Midbrain (tissue), 1 donor: ENCODE measurements at places on chromosomes 16 and 17.

DNA sequence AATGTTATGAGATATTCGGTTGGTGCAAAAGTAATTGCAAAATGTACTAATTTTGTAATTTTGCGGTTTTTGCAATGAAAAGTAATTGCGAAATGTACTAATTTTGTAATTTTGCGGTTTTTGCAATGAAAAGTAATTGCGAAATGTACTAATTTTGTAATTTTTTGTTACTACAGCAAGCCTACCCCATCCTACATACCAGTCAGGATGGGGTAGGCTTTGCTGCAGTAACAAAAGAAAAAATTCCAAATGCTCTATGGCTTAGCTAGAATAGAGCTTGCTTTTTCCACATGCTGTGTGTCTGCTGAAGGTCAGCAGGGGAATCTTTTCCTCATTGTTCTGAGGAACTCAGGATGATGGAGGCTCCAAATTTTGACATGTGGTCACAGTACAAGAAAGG, 83.3 kb upstream of the GPRC5B start:
- DNase-seq, result no peak

GRCh38 chr17:55198690-55199370, 65.9 kb upstream of the HLF start:
- no peak for DNase-seq

- DNase-seq, result no peak
These were observed 26.7 kb downstream of the TBX4 start for GRCh38 chr17:61478790-61479492.

- DNase-seq, result no peak
These were observed 23.9 kb upstream of the CCL1 start for GRCh38 chr17:34386697-34387550.

GRCh38 chr17:78736526-78737079, 45.5 kb downstream of the CYTH1 start:
- peak; percentile 14 for DNase-seq

DNA sequence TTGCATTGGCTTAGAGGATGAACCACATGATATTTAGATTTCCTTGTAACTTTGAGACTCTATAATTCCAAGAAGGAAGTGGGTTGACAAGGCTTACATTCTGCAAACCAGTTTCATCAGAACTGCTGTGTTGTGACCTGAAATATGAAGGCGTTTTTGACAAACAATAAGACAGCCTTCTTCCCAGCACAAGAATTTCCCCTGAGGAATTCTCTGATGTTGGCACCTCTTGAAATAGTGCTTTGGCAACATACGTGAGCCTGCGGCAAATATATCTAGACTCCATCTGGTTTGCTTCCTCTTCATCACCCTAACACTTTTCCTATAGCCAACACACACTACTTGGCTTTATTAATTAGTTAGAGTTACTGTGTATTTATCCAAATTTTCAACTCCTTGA, 585.5 kb upstream of the SOX9 start:
- DNase-seq, result no peak

GRCh38 chr17:55228683-55229192, 36.0 kb upstream of the HLF start:
- DNase-seq, result no peak

- no peak for DNase-seq
These were observed 33.5 kb downstream of the BANP start for GRCh38 chr16:87984632-87985267.

- no peak for DNase-seq
These were observed 61.6 kb downstream of the GNA13 start for GRCh38 chr17:64994781-64995538.

- no peak for DNase-seq
These were observed 56.4 kb downstream of the CMIP start for GRCh38 chr16:81500833-81501521.

- DNase-seq, result no peak
These were observed 186.4 kb downstream of the BCAS3 start for GRCh38 chr17:60863892-60864707.

DNA sequence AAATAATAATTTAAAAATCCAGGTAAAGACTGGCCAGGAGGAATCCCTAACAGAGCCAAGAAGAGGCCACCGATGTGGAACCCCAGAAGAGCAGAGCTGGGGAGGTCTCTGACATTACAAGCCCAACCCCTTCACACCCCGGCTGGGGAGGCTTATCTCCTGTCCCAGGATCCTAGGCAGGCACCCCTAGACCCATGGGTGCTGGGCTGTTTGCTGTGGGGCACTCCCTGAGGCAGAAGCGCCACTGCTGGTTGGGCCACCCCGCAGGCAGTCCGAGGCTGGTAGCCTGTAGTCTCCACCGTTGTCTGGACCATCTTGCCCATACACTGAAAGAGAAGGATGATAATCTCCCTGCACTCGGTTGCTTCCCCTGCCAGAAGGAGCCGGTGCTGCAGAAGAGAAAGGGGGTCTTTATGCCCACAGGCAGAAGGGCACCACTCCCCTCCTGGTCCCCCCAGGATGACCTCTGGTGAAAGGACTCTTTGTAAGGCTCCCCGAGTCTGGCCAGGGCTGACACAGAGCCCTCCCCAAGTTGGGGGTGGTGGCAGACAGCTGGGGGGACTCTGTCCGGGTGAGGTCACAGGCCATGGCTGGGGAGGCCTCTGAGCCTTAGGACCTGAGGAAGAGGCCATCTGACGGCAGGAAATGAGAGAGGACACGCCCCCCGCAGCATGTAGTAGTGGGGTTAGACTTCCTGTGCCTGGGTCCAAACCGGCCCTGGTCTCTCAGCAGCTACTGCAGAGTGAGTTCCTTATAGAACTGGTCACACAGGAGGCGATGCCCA, 34.2 kb downstream of the CFAP20 start:
- DNase-seq, result no peak

DNA sequence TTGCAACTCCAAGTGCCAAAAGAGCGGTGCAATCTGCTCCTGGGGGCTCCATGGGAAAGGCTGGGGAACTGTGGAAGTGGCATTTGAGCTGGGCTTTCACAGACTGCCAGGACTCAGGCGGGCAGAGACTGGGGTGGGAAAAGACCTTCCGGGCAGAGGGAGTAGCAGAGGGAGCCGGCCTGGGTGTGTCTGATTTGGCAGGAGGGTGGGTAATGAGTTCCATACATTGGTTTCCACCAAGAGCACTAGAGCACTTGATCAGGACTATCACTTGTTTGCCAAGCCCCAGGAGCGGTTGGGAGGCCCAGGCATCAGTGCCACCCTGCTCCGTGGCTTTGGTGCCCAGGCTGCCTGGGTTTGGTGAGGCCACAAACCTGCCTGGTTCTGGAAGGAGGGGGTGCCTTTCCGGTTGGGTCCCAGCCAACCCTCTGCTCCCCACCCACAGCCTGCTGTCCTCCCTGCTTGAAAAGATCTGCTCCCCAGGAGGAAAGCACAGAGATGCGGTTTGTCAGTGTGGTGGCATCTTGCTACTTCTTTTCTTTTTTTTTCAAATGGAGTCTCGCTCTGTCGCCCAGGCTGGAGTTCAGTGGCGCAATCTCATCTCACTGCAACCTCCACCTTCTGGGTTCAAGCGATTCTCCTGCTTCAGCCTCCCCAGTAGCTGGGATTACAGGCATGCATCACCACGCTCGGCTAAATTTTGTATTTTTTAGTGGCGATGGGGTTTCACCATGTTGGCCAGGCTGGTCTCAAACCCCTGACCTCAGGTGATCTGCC, 3.5 kb upstream of the TRIM47 start:
- DNase-seq, result no peak

GRCh38 chr16:58425756-58426494, 33.7 kb downstream of the GINS3 start:
- peak; percentile 32 for DNase-seq
